ENCODE measurements at places on chromosomes 5 and 9.

DNA sequence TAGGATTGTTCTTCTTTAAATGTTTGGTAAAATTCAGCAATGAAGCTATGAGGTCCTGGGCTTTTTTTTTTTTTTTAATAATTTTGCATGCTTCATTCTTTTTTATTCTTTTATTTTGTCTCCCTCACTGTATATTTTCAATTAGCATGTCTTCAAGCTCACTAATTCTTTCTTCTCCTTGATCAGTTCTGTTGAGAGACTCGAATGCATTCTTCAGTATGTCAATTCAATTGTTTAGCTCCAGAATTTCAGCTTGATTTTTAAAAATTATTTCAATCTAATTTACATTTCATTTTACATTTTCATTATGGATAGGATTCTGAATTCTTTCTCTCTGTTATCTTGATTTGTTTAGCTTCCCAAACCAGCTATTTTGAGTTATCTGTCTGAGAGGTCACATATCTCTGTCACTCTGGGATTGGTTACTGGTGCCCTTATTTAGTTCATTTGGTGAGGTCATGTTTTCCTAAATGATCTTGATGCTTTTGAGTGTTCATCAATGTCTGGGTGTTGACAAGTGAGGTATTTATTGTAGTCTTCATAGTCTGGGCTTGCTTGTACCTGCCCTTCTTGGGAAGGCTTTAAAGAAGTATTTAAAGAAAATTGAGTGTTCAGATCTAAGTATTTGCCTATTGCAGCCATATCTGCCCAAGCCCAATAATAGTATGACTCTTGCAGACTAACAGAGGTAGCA is 9.1 kb downstream of the LURAP1L start:
- DNase-seq = peak; percentile 14

DNA sequence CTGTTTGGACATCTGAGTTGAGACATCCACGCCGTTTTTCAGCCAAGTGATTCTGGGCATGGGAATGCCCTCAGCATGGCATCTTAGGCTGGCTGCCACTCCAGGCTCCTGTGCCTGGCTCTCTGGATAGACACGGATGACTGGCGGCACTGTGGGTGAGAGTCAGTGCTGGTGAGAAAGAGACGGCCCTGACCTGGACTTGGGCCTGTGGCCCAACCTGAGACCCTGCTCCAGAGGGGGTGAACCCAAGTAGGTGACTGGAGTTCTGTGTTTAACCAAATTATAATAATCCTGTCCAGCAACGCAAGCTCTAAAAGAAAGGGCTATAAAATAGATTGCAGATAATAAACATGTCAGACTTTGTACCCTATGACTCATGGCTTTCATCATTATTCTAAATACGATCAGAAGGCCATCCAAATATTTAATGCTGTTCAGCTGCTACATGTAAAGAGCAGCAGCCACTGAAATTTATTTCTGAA is 173.9 kb downstream of the HSPA4 start:
- DNase-seq = no peak

DNA sequence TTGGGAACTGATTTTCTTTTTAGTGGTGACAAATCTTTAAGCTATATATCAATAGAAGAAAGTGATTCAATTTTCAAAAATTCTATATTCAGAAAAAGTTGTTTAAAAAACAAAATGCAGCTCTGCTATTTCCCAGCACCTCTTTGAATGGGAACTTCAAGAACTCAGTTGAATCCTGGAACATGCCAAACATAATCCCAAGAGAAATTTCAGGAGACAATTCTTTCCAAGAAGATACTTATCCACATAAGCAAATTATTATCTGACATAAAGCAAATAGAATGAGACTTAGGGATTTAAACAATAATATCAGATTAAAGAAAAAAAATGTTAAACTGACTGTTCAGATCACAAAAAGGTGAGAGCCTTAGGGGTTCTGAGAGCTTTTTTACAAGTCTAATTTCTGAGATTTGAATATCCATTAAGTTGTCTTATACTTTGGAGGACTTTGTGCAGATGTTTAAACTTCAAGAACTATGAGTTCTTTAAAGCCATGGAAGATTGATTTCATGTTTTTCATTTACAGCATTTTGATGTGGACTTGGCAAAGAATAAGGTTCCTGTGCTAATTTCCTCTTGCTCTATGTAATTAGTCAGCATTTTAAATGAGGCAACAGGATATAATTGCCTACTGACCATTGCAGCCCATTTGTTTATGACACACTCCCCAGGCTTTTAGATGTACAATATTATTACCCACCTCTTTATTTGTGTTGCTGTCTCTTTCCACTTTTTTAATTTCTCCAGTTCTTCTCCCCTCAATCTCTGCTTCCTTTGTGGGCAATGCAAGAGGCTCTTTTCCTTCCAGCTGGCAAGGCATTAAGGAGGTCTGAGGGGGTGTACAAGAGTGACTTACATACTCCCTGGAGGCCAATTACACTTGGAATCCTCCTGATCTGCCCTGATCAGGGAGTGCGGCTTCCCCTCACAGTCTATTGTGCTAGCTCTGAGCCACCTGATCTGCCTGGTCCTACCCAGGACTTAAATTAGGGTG is 419.1 kb downstream of the NR2F1-AS1 start:
- DNase-seq = no peak

DNA sequence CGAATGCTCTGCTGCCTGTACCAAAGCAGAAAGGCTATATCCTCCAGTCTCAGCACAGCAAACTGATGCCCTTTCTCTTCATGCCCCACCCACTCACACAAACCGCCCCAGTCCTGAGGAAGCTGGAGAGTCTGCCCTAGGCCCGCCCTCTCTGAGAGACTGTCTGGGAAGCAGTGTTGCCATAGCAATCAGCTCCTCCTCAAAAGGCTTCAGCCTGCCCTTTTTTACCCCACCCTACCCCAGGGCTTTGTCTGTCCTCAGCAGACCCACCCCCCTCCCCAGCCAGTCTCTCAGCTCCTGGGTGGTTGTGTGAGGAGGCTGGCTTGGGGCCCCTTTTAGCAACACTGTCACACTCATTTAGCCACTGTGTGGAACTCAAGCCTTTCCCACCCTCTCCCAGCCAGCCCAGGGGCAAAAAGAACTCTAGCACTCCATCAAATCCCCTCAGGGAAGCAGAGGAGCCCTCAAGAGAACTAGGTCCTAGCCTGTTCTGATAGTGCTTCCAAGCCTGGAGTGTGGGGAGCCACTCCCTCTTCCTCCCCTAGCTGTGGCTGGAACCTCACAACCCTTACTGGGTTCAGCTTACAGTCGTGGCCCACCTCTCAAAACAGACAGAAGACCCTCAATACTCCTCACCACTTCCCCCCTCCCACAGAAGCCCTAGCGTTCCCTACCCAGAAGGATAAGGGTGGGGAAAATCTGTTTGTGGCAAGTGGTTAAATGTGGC is 1.4 kb downstream of the ATOSB start:
- DNase-seq = peak; percentile 8

GRCh38 chr5:138282920-138283742 is 8.7 kb upstream of the GFRA3 start:
- peak; percentile 21 for DNase-seq

- DNase-seq = no peak
Observed at GRCh38 chr9:12720551-12720950, 27.4 kb downstream of the TYRP1 start.

DNA sequence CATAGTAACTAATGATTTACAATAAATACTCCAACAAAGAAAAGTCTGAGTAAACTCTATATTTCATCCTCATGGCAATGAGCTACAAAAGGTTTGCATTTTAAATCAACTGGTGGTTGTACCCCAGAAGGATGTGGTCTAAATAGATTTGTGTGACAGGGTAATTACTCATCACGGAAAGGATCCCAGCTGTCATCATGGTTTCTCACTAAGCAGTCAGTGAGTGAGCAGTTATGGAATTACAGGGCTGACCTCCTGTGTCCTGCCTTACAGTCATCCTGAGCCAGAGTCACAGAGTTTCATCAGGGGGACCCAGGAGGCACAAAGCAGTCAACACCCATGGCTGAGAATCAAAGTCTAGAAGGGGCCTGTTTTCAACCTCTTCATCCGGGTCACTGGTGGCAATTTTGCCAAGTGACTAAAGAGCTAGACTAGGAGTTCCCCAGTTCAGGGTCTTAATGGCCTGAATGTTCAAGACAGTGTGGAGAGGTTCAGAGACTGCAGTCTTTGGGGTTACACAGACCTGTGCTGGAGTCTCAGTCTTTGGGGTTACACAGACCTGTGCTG is 210.7 kb upstream of the SLC24A2 start:
- no peak for DNase-seq

DNA sequence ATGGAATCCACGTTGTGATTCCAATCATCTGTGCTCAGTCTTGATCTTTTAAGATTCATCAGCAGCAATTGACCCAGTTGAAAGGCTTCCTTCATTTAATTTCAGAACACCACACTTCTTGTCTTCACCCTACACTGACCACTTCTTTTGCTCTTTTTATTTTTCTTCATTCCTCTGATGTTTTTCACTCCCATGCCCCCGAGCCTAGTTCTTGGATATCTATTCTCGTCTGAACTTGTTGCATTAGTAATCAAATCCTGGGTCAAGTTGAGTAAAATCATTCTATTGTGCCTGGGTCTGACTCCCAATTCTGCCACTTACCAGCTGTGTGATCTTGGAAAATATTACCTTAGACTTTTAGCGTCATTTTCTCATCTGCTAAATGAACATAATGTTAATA is 356.5 kb downstream of the CDH12 start:
- DNase-seq = no peak
